ENCODE measurements at places on chromosomes 7 and 10. TPM values are rescaled to one million over a fixed set of nuclear protein-coding genes. Genes with fewer than 3 reads are reported as not detected.

GRCh38 chr10:17779784-17780183, 27.8 kb downstream of the TMEM236 start:
- peak; percentile 78 for DNase-seq

Gene PNLIPRP2
- total RNA-seq: not detected

DNA sequence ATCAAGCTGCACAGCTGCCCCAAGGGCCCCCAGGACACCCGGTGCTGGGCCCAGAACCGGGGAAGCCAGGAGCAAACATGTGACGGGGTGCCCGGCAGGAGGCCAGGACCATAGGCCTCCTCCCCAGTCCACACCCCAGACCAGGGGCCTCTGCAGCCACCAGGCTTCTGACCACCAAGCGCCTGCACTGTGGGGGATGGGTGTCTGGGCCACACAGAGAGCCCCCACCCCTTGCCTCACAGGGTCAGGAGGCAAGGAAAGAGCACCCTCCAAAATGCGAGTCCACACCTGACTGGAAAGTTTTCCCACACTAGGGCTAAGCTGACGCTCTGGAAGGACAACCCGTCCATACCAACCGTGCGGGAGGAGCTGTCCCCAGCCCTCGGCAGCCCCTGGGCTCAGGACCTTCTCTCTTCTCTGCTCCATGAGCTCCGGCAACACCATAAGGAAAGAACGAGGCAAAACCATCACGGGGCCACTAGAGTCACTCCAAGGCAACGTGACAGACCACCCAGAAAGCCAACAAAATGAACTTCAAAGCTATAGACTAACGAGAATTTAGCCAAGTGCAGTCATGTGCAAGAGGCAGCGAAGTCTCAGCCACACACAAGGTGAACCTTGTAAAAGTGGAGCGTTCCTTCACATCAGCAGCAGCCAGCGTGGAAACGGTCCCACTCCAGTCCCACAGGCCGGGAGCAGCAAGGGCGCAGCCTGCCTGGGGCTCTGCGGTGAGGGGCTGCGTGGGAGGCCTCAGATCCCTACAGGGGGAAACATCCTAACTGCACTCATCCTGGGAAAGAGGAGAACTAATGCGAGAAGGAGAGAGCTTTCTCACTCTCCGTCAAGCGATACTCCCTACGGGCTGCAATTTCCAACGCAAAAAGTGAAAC, 5.1 kb downstream of the STK32C start:
- DNase-seq: no peak

Gene SRGN
- total RNA-seq: 218 TPM

Gene TAS2R38
- total RNA-seq: not detected

DNA sequence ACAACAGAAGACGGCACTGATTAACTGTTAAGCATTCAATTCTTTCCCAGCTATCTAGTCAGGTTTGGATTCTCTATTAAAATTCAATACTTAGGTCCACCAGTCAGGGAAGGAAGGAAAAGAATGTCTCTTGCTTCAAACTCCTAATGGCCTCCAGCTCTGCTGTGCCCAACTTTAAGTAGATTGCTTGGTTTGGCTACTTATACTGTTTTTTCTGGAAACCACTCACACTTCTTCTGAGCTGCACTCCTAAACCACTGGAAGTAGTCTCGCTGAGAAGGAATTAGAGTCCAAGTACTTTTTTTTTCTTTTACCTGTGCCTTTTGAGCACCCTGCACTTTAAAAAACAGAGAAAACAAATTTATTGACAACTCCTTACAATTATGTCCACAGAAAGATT, 26.7 kb upstream of the COL1A2 start:
- DNase-seq: no peak

DNA sequence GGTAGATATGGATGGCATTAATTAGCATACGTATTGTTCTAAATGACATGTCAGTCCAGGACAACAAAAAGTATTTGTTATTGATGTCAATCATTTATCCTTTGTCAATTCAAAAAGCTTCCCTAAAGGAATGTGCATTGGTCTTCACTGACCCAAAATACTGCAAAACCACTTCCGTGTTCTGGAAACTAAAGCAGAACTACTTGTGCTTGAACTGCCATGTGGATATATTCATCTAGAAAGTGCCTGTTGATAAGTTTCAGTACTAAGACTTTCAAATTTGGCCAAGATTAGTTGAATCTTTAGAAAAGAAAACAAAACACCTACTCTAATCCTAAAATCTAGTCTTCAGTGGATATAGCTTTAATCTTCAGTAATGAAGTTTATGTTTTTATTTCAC, 242.1 kb upstream of the PPP1R3A start:
- DNase-seq: no peak

DNA sequence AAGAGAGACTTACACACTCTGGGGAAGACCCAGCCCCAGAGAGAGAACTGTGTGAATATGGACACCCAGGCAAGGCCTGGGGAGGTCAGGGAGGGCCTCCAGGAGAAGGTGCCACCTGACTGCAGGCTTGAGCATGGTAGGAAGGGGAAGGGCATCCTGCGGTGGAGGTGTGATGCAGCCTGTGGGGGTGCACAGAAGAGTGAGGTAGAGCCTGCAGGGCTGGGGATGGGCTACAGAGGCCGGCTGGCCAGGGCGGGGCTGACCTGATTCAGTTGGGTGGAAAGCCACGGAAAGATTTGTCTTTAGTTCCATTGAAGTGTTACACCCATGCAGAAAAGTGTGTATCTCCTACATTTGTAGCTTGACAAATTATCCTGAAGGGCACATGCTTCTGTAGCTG, 47.6 kb downstream of the ZMIZ1 start:
- DNase-seq: no peak

- peak; percentile 67 for DNase-seq
These were observed 32.6 kb downstream of the PIP4K2A start for GRCh38 chr10:22681783-22682183.

Gene GPC2
- 1.9 TPM for total RNA-seq

DNA sequence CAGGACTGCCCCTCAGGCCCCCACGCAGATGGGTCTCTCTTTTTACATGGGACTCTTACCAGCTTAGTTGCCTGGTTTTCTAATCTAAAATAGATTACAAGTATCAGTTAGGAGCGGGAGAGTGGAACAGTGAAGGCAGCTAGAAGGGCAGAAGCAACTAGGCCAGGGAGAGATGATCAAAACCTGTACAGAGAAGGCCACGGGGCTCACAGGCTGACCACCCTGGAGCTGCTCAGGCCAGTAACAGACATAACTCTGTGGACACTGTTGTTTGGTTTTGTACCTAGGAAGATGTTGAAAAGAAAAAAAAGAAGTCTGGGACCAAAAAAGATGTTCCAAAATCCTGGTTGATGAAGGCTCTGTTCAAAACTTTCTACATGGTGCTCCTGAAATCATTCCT, 16.5 kb downstream of the ABCC2 start:
- DNase-seq: no peak

Gene CRYGN
- not detected for total RNA-seq

DNA sequence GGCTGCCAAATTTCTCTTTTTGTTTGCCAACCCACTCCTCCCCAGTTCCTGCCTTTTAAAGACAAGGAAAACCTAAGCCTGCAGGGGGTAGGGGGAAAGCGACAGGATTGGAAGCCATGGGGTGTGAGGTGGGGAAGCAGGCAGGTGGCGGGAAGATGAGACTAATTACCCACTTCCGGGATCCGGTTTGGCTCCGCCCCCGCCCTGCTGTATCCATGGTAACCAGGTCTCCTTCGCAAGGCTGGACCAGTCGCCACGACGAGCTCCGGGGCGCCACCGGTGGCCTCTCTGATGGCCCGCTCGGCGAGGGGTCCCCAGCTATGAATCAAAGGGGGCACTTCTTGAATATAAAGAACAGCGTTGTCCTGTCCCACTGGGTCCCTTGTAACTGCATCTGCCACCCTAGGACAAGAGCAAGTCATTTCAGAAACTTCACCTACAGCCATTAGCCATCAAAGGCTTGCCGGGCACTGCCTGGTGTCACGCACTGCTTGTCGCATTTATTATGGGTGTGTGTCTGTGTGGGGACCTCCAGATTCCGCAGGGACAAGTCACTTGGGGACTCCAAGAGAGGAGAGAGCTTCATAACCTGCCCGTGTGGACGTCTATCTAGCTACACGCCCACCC, 55.4 kb upstream of the LMTK2 start:
- no peak for DNase-seq

GRCh38 chr7:57653262-57653830, 203.4 kb downstream of the ZNF716 start:
- DNase-seq: no peak

GRCh38 chr7:130947792-130948580, 214.0 kb upstream of the KLF14 start:
- no peak for DNase-seq

Gene CDHR1
- 0.25 TPM for total RNA-seq

- DNase-seq: no peak
These were observed 4.5 kb upstream of the AIFM2 start for GRCh38 chr10:70137135-70137534.

DNA sequence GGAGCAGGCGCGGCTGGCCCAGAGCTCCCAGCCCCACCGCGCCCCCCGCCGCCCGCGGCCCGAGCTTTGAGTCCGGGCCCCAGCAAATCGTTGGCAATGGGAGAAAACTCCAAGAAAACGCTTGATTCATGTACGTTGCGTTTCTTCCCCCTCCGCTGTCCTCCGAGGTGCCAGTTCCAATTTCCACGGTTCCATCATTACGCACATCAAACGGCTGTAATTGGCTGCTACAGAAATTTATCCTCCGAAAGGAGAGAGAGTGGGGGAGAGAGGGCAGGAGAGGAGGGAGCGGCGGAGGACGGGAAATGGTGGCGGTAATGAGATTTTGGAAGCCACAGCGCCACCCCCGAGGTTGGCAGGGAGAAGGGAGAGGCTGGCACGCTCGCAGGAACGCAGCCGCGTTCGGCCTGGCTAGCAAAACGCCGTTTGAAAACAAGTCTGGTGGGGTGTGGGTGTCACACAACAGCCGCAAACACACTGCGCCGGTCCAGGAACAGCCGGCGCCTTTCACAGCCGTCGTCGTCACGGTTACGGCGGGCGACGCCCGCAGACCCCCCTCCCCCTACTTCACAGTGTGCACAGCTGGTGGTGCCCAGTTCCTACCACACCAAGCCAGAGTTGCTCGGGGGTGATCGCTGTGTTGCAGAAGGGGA, 57.5 kb downstream of the UNCX start:
- no peak for DNase-seq

- peak; percentile 75 for DNase-seq
These were observed 18.0 kb downstream of the STARD3NL start for GRCh38 chr7:38195804-38196595.

DNA sequence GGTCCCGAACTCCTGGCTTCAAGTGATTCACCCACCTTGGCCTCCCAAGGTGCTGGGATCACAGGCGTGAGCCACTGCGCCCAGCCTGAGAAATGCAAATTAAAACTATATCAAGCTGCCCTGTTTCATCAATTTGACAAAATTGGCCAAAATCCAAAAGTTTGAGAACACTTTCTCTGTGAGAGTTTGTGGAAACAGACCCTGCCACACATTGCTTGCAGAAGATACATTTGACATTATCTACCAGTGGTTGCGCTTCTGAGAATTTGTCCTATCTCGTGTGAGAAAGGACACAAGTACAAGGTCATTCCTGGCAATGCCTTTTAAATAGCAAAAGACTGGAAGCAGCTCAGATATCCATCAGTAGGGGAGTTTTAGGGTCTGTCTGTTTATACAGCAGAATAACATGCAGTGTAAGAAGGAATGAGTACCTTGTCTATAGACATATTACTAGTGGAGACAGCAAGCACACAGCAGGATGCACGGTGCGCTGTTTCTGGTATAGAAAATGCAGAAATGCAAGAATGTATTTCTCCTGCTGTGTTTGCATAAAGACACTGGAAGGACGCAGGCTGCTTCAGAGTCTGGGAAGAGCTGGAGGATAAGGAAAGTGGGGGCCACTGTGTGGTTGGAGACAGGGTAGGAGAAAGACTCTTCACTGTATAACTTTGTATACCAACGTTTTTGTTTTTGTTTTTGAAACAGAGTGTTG, 4.3 kb downstream of the LHPP start:
- DNase-seq: no peak

GRCh38 chr10:71074176-71074755, 138.1 kb upstream of the UNC5B start:
- DNase-seq: no peak

DNA sequence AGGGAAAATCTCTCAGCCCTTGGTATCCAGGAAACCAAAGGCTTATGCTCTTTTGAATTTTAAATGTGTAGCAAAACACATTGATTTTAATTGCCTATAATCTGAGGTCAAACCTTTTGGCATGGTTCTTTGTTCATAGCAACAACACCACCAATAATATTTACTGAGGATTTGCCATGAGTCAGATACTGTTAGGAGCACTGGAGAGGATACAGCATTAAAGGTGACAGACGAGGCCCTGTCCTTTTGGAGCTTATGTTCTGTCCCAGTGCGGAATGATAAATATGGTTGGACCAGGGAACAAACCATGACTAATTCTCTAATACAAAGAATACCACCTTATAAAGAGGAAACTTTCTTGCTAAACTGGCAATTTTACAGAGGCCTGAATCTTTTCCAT, 176.6 kb downstream of the CTNNA3 start:
- no peak for DNase-seq

Gene PAXIP1
- 4.5 TPM for total RNA-seq

DNA sequence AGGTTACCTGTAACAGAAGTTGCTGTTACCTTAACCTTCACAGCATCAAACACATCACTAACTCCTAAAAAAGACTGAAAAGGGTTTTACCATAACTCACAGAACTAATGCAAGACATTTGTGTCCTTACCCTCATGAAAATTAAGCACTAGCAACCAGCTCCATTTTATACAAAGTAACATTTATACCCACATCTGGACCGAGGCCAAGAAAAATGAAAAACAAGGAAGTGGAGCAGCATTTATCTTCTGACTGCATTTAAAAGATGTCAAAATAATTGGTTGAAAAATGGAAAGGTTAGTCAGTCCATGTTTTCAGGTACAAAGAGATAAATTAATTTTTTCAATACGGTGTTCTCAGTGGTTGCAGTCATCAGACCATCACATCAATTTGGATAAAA, 3.1 kb upstream of the RBP4 start:
- no peak for DNase-seq
